ENCODE measurements at places on chromosomes 5 and 9. TPM values are rescaled to one million over a fixed set of nuclear protein-coding genes. Genes with fewer than 3 reads are reported as not detected.

- peak; percentile 92 for DNase-seq
Observed at GRCh38 chr9:37903647-37904444, at the start of gene SLC25A51. Gene SLC25A51, minus strand, starts transcription at chr9:37904127. Its CDS starts 15,577 bp downstream, at chr9:37888550.

GRCh38 chr9:134434894-134435506, 108.7 kb downstream of the RXRA start:
- DNase-seq = peak; percentile 98

DNA sequence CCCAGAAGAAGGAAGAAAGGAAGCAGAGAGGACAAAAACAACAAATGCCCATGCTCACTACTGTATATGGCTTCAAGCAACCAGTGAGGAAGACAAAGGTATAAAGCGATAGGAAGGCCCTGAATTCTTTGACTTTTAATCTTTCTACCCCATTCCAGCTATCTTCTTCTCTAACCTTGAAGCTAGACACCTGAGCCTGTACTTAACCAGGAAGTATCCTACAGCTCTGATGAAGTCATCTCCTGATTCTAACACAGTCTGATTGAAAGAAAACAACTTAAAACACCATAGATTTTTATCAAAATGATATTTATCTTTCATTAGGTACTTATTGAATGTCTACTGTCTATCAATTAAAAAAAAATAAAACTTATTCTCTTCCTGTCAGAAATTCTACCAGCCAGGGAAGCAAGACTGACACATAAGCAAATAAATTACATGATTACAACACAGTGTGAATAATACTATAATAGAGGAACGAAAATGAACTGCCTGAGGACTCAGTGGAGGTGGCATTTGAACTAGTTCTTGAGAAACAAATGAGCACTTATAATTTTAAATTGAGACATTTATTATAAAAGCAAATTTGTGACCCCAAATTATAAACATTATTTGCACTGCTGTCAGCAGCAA, 123.3 kb upstream of the ELL2 start:
- DNase-seq = no peak

GRCh38 chr9:72038408-72038807, 22.0 kb downstream of the C9orf57 start:
- no peak for DNase-seq

- DNase-seq = no peak
Observed at GRCh38 chr5:113219695-113220094, 215.1 kb downstream of the TSSK1B start.

DNA sequence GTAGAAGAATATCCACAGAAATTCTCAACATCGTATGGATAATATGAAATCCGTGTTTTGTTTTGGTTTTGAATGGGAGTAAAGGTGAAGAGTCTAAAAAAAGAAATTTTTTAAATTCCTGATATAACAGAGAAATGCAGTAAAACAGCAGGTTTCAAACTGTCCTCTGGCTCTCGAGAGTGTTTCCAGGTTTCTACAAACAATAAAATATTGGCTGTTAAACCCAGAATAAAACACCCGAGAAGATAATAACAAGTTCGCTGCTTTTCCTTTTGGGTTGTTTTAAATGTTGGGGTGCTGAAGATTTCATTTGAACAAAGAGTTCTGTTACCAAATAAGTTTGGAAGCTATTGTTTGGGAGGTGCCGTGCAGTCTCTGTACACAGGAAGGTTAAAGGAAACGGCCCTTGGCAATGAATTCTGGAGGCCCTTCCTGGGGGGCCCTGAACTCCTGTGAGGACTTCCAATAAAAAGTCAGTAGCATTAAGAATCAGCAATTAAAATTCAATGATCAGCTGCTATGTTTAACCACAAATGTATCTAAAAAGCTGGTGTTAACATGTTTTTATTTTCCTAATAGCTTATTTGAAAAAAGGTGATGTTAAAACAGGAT, 215.8 kb downstream of the TSSK1B start:
- DNase-seq = no peak

DNA sequence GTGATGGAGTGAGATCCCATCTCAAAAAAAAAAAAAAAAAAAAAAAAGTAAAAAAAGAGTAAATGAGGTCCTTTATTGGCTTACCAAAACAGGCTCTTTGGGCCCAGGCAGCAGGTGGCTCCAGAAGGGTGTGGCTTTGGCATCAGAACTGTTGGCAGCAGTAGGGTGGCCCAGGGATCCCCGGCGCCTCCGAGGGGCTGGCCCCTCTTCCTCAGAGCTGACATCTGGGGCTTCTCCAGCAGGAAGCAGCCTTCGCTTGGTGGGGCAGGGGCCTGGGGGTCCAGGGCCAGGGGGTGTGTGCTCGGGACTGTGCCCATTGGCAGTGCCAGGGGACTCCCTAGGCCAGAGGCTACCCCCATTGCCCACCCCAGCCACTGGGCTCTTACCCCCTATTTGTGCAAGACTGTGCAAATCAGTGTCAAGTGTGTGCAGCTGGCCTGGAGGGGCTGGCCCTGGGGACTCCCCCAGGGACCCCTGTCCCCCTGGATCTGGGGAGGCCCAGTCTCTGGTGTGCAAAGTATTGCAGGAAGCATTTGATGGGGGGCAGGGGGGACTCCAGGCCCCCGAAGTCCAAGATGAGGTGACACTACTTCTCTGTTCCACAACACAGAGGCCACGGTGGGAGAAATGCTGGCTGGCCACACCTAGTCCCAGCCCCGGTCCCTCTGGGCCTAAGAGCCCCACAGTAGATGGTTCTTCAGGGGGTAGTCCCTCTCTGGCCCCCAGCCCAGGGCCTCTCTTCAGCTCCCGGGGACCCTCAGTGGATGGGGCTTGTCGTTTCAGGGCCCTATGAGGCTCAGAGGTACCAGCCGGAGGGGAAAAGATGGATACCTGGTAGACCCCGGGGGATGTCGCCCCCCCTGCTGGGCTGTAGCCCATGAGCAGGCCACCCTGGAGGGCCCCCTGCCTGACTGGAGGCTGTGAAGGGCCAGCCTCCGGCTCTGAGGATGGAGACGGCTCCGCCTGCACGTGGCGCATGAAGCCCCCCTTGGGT, 4.7 kb upstream of the STOML2 start:
- no peak for DNase-seq

DNA sequence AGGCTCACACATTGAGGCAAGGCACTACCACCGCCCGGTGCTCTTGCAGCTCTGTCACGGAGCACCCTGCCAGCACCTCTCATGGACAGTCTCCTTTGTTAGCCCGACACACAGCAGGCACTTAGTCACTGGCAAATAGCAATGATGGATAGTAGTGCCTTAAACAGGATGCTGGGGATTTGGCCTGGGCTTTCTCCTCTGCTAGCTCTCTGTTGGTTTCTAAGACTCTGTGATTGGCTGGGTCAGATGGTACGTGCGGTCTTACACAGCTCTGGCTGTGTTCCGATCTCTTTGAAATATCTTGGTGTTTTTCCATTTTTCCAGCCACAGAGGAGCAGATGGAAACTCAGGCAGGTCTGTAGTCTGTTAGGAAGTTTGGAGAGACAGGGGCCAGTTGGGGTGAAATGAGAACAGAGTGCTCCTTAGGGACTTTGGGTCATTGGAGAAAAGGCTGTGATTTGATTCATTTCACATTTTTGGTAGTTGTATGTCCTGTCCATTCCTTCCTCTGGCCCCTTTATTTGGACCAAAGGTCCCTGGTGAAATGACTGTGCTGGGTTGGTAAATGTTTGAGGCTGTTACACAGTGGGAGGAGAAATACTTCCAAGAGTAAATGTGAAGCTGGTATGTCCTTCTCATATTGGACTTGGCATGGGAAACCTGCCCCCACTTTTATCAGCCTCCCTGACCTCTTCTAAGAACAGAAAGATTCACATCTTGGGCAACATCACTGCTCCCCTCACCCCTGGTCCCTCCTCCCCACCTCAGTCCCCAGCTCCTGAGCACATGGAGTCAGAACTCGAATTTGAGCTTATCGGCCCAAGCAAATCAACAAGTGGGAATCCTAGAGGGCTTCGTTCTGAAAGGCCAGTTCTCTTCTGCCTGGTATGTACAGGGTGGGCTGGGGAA, 3.4 kb downstream of the SMIM3 start:
- no peak for DNase-seq

GRCh38 chr5:116778032-116778431, 203.4 kb upstream of the SEMA6A start:
- no peak for DNase-seq

DNA sequence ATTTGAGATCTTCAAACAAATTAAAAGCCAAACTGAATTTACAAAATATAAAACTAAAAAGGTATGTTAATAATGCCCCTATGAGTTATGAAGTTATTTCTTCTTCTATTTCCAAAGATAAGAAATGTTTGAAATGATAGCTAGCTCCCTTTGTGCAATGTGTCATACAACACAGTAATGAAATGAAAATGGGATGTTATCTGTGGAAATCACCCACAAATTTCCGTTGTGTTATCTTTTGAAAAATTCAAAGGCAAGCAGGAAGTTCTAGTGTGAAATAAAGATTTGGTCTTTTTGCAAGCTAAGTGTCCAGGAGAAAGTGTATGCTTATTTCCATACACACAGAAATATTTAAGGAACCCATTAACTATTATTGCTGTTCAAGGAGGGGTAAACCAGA, 375.3 kb upstream of the PRR16 start:
- no peak for DNase-seq

GRCh38 chr9:131621551-131622358, 76.4 kb downstream of the PRRT1B start:
- no peak for DNase-seq

- DNase-seq = peak; percentile 49
Observed at GRCh38 chr5:138138949-138139780, at the start of gene NME5. Gene NME5, minus strand, starts transcription at chr5:138139428. Its CDS starts 648 bp downstream, at chr5:138138780.

DNA sequence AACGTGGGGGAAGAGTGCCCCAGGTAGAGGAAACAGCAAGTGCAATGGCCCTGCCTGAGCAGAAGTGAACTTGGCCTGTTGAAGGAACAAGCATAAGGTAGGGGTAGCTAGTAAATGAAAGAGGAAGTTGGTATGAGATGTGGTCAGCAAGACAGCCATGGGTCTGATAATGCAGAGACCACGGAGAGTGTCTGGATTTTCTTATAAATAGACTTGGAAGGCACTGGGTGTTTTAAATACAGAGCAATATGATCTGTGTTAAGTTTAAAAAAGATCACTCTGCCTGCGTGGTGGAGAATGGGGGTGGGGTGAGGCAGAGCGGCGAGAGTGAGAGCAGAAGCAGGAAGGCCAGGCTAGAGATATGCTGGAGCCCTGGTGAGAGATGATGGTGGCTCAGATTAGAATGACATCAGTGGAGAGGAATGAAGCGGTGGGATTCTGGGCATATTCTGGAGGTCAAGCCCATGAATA, 4.2 kb downstream of the ADAM19 start:
- DNase-seq = no peak

DNA sequence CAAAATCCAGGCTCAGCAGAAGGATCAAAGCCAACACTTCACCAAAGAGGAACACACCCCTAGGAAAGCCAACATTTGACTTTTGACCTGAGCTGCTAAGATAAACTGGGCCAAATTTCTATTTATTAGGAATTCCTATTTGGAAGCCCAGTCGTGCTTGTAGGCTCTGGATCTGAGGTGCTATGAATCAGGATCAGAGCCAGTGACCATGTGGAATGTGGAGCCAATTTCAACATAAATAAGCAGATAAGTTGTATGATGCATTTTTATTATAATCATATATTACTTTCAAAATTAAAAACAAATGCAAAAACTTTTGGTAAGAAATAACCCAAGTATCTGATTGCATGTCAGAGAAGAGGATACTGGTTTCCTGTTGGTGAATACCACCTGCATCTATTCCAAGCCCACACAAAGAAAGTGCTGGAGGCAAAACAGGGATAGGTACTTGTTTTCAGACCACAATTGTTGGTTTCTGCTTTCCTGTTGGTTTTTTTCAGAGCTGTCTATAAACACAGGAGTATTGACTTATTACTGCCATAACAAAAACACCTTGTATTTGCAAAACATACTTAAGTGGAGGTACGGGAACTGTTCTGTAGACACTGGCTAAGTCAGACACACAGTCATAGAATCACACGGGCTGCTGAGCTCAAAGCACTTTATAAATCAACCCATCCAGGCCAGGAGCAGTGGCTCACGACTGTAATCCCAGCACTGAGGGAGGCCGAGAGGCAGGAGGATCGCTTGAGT, 52.8 kb downstream of the ARL15 start:
- no peak for DNase-seq

DNA sequence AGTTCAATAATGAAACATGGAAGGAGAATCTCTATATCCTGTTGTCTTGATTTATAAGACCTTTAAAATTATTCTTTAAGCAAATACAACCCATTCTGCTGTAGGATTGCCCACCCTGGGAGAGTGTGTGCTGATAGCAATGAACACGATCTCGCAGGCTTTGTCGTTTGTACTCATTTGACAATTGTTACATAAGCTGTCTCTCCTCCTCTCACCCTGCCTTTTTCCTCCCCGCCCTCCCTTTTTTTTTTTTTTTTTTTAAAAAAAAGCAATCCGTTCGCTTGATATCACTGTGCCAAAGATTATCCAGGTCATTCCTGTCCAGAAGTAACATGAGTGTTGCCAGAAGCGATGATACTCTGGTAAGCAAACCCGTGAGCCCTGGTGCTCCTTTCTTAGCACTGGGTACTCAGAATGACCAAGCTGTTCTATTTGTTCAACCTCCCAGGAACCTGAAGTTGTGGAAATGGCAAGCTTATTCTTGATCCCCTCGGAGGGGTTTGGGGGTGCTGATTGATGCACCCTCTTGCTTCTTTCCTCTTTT, 82.7 kb upstream of the CTSL start:
- DNase-seq = no peak

DNA sequence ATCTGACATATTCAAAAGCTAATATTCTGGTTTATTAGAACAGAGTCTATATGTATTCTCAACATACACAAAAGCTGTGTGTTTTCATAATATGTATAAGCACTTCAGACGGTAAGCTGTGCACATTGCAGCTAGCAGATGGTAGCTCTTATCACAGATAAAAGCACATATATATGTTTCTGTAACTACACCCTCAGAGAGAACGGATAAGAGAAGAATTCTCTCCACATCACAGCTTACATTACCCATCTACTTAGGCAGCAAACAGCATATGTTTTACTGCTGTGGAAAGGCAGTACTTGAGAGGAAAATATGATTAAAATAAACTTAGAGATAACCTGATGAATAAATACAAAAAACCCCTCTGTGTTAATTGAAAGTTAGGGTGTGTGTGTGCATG, 450.9 kb upstream of the ZNF608 start:
- no peak for DNase-seq

- DNase-seq = no peak
Observed at GRCh38 chr9:128175102-128175563, 15.1 kb downstream of the BBLN start.

CHSY3 gene
- polyA plus RNA-seq = 5.1 TPM

PTGES gene
- polyA plus RNA-seq = 5.4 TPM

LMBRD2 gene
- 21.2 TPM for polyA plus RNA-seq

ISCA1 gene
- polyA plus RNA-seq = 70.4 TPM

OR1N2 gene
- polyA plus RNA-seq = not detected

GFI1B gene
- 0.57 TPM for polyA plus RNA-seq

IRX2 gene
- 27.5 TPM for polyA plus RNA-seq

SHB gene
- 16.6 TPM for polyA plus RNA-seq

HAUS6 gene
- polyA plus RNA-seq = 23.3 TPM
